T-helper 22 cell (primary cell): ENCODE measurements at places on chromosomes 5 and 9.

DNA sequence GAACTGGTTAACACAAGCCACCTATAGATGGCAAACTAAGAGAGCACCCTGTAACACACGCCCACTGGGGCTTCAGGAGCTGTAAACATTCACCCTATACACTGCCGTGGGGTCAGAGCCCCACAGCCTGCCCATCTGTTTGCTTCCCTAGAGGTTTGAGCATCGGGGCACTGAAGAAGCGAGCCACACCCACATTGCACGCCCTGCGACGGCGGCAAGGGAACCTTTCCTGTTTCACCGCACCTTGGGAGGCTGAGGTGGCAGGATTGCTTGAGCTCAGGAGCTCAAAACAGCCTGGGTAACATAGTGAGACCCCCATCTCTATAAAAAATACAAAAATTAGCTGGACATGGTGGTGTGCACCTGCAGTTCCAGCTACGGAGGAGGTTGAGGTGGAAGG lies 76.6 kb downstream of the HRH2 start:
- DNase-seq = no peak

DNA sequence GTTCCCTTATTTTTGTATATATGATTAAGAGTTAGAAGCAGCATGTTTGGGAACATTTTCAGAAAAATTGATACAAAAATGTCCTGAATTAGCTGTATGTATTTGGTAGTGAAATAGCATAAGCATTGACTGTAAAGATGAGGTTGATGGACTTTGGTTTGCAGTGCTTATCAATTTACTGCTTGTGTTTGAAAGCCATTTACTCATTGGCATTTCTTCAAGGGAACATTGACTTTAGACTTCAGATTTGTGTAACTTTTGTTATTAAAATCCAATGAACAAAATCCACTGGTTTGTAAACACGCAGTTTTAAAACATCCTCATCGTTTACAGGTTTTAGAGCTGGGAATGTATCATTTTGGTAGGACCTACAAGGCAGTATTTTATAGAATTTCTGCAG lies 61.3 kb downstream of the KDM4C start:
- DNase-seq = no peak

DNA sequence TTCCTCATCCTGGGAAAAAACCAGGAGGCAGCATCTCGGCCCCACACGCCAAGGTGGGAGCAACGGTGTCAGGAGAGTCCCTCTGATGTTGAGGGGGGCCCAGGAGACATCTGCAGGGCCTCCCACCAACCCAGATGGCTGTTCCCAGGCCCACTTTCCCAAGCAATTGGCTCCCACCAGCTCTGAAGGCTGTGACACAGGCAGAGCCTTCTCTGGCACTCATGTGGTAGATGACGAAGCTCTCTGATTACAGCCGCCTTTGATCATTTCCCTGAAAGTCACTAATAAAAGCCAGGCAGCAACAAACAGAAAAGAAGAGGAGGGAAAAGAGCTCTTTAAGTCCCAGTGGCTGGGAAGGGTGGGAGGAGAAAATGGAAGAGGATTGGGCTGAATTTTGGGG lies 226.5 kb downstream of the CDK5RAP2 start:
- no peak for DNase-seq

- no peak for DNase-seq
These were observed 131.2 kb downstream of the RGS3 start for GRCh38 chr9:113594484-113595299.

- DNase-seq = no peak
These were observed 198.7 kb downstream of the SEMA6A start for GRCh38 chr5:116375926-116376325.

DNA sequence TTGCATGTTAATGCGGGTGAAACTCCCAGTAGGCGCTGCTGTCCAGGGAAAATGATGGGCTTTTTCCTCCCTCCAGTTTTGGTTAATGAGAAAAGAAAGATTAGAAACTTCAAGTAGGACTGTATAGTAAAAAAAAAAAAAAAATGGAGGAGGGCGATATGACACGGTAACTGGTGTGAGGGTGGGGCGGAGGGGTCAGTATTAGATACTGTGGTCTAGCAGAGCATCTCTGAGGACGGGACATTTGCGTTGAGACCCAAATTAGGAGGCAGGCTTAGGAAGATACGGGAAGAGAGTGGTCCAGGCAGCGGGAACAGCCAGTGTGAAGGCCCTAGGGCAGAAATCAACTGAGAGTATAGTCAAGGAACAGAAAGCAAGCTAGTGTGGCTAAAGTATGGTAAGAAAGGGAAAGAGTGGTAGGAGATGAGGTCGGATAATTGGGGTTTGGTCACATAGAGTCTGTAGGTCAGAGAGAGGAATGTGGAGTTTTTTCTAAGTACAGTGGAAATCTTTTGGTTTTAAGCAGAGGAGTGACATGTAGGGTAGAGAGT lies 707 bp downstream of the RMND5B start:
- DNase-seq = no peak

DNA sequence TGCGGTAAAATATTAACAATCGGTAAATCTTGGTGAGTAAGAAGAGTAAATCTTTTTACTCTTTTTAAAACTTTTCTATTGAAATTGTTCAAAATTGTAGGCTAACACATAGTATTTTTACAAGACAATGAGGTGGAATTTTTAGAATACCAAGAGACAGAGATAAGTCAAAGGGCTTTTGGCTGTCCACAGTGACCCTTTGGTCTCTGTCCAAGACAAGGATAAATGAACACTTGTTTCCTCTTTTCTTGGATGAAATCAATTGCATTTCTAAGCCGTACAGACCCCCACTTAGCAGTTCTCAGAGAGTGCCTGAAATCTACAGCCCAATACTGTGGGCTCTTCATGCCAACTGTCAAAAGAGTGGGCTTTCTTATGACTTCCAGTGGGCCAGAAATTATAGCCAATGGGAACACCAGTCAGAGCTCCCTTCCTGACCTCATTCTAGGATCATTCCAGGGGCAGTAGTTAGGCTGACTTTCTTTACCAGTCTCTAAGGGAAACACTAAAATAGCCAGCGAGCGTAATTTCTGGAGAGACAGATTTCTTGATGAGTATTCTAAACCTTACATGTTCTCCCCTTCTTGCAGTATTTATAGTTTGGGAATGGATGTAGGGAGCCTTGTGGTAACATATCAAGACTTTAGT lies 74.1 kb downstream of the GALNT10 start:
- no peak for DNase-seq

- no peak for DNase-seq
These were observed 3.4 kb upstream of the CFAP95 start for GRCh38 chr9:69817202-69817601.

- no peak for DNase-seq
These were observed 576.1 kb downstream of the LRRC70 start for GRCh38 chr5:63154476-63155309.

GRCh38 chr5:142151436-142152383 lies 43.1 kb downstream of the NDFIP1 start:
- peak; percentile 12 for DNase-seq

DNA sequence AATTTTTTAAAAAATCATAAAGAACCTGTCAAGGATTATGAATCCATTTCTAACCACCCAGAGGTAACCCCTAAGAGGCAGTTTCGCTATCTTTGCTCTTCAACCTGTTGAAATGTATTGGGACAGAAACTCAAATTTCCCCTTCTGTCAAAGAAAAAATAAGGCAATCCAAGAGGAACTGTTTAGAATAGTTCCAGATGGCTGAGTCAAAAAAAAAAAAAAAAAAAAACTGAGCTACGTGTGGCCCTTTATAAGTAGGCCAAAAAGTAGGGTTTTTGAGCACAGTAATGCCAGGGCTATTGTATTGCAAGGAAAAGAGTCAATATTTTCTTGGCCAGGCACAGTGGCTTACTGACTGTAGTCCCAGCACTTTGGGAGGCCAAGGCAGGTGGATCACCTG lies 94.9 kb downstream of the RAD23B start:
- DNase-seq = no peak

DNA sequence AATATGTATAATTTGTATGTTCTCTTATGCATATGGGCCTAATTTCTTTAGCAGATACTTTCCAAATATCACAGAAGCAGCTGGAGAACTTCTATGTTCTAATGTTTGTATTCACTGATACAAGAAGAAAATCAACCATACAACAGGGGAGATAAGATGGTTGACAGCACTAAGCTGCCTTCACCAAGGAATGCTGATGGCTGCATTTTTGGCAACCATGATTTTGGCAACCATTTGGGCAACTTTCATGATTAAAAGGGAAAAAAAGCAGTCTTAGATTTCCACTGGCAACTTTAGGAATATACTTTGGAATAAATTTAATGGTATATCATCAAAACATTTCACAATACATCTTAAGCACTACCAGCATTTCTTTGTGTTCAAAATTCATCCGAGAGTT lies 740.3 kb upstream of the CDH6 start:
- no peak for DNase-seq
